ENCODE measurements at places on chromosomes 2 and 18.
A peak's percentile ranks its signal among the peaks of the same experiment; 100 is the strongest.

DNA sequence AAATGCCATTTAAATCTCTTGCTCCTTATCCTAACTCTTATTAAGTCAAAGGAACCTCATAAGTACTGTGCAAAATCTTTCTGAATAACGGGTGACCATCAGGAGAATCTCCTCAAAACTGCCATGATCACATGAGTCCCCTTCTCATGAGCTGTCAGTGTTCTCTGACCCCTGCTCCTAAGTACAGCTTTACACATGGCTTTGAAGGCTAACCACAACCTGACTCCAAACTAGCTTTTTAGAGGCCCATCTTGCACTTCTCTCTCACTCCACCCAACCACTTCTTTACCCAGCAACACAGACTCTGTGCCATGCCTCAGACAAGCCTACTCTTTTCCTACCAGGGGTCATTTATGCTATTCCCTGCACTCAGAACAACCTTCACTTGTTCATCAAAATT is 253.8 kb downstream of the GPD2 start:
- no peak for DNase-seq

GRCh38 chr2:185668710-185669109 is 69.9 kb upstream of the FSIP2 start:
- DNase-seq, result no peak

GRCh38 chr2:203021991-203022390 is 7.3 kb downstream of the NBEAL1 start:
- DNase-seq, result no peak

- DNase-seq, result peak; percentile 30
These were observed 186.9 kb upstream of the PXDN start for GRCh38 chr2:1931003-1931914.

GRCh38 chr2:237051861-237052260 is 33.8 kb upstream of the COPS8 start:
- no peak for DNase-seq

DNA sequence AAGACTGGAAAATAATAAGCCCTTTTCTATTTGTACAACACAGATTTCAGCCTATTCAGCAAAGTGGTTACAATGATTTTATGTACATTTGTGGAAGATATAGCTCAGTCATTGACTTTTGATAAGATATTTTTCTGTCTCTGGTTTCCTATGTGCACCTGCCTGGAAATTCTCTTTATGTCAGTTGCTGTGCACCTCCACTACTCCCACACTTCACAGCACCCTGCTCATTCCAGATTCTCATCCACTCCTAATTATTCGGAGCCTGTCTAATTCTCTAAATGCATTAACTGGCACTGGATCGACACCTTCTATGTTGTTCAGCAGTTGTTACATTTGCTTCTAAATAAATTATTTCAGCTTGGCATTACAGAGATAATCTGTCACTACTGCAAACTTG is 275.1 kb upstream of the RND3 start:
- DNase-seq, result no peak

DNA sequence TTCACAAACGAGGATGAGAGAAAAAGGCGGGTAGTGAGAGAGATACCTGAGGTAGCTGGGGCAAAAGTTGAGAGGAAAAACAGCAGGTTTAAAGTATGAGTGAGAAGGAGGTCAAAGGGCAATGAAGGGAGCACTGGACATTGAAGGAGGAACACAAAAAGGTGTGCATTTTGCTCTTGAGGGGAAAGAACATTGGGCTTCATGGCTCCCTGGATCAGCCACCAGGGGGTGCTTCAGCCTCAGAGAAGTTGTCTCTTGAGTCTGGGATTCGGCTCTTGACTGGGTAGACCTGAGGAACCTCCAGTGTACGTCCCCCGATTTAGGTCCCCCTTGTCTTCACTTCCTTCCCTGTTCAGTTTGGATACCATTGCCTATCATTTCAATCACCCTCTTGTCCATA is 128.5 kb downstream of the RAPGEF4 start:
- peak; percentile 67 for DNase-seq

GRCh38 chr2:152564754-152565551 is 152.3 kb downstream of the PRPF40A start:
- no peak for DNase-seq

GRCh38 chr18:55317864-55318263 is 270.1 kb downstream of the TCF4 start:
- DNase-seq, result no peak

DNA sequence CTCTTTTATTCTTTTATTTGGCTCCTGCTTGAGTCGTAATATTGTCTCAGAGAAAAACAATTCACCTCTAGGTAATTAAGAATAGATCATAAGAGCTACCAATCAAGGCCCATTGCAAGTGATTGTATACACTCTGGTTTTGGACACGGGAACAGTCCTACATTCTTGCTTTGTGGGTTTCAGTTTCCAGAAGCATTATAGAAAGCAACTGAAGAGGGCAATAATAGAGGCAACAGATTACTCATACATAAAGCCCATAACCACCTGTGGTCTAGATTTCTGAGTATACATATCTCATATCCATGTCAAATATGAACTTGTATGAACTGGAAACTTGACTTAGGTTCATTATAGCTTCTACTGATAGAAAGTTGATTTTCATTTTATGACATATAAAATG is 65.4 kb downstream of the DIS3L2 start:
- DNase-seq, result no peak

- DNase-seq, result no peak
These were observed 159.8 kb downstream of the PKP4 start for GRCh38 chr2:158616480-158617000.

GRCh38 chr2:223029287-223029686 is 22.7 kb upstream of the KCNE4 start:
- DNase-seq, result no peak

DNA sequence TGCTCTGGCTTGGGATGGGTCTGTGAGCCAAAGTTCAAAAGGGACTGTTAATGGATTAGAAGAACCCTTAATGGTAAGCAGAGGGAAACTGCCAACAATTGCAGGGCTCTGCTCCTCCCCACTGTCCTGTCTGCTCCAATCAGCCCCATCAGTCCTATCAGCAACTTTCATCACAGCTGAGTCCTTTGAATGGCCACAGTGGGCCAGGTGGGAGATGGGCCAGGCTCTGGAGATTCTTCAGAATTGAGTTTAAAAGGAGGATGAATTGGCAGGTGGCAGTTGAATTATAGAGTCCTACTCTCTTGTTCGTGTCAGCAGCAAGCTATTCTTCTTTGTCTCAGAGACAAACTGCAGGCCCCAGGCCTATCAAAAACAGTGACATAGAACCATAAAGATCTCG is 573.9 kb downstream of the EPHA4 start:
- DNase-seq, result no peak

DNA sequence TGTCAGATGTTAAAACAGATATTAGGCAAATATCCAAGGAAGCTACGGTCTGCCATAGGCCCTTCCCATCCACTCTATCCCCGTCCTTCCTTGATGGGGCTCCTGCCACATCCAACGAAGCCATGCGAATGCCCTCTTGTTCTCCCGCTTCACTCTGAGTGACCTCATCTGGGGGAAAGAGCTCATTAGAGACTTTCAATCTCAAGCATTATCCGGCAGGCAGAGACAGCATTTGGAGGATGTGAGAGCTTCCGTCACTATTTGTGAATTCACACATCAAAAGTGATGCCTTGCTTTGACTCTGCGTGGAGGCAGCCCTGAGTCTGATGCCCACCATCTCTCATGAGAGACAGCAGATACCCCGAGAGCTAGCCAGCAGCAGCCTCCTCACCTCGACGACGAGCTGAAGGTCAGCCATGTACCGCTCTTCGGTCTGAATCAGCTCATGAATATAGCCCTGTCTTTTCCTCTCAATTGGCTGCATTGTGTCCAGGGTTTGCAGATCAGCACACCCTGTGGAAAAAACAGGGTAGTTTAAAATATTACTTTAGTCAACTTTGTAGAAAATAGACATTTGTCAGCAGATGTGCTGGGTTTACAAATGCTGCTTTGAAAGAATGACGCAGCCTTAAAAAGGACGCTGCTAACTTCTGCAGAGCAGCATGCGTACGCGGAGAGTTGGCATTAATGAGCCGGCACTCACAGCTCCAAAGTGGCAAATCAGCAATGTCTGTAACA is 45.9 kb downstream of the FAM228A start:
- DNase-seq, result no peak

DNA sequence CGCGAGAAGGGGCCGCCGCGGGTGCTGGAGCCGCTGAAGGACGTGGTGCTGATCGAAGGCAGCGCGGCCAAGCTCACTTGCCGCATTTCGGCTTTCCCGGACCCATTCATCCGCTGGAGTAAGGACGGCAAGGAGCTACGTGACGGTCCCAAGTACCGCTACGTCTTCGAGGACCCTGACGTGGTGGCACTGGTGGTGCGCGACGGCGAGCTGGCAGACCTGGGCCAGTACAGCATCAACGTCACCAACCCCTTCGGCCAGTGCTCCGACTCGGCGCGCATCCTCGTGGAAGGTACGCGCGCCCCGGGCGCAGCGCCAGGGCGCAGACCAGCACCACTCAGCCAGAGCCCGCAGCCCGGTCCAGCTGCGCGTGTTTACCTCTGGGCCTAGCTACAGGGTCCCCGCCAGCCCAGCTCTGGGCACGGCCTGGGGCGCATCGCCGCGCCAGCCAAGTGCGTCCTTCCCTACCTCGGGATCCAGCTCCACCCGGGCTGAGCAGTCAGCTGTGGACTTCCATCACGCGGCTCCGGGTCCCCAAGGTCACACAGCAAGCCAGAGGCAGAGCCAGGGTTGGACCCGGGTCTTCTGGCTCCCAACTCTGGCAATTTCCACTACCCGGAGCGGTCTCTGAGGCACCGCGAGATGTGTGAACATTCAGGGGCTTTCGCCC is 1.7 kb upstream of the GMPPA start:
- no peak for DNase-seq

DNA sequence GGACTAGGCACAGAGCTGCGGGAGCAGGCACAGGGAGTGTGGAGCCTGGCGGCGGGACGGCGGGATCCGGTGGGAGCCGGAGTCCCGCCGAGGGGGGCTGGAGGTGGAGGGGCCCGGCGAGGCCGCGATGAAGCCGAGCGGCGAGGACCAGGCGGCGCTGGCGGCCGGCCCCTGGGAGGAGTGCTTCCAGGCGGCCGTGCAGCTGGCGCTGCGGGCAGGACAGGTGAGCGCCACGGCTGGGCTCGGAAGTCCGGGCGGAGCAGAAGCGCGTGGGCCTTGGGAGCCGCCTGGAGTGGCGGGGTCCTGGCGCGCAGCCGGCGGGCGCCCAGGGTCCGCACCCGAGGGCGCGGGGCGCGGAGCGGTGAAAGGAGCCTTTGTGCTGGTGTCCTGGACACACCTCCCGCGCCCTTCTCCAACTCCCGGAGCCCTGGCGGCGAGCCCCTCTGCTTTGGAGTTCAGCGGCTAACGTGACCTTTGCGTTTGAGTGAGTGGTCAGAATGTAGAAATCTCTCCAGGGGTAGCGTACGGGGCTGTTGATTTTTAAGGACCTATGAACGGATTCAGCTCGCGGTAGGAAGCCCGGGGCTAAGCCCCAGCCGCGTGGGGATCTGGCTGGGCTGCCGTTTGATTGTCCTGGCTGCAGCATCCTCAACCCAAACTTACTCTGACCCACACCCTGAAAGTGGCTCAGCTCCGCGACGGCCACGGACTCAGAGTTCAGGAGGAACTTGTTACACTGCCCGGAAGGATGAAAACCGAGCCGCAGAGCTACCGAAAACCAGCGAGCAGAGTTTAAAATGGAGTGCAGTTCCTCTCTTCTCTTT is 448 bp downstream of the IMPA2 start:
- peak; percentile 1 for DNase-seq

GRCh38 chr2:159091976-159092375 is 123.5 kb downstream of the TANC1 start:
- DNase-seq, result no peak

GRCh38 chr18:37362158-37362890 is 203.3 kb downstream of the CELF4 start:
- DNase-seq, result no peak

GRCh38 chr2:182064019-182064778 is 78.5 kb downstream of the PPP1R1C start:
- DNase-seq, result no peak

DNA sequence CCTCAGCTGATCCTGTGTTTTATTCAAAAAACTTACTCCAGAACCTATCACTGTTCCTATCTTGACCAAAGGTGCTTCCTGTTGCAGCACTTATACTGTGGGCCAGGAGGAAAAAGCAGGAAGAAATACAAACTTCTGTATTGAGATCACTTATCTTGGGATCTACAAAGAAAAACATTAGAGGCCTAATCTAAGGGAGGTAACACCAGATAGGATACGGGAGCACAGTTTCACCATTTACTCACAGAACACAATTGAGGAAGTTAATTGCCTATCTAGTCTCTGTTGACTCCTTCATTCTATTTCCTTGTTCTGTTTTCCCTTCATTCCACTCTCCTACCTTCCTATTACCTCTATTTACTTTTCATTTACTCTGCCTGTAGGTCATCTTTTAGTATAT is 287.2 kb upstream of the LINC00305 start:
- DNase-seq, result no peak

DNA sequence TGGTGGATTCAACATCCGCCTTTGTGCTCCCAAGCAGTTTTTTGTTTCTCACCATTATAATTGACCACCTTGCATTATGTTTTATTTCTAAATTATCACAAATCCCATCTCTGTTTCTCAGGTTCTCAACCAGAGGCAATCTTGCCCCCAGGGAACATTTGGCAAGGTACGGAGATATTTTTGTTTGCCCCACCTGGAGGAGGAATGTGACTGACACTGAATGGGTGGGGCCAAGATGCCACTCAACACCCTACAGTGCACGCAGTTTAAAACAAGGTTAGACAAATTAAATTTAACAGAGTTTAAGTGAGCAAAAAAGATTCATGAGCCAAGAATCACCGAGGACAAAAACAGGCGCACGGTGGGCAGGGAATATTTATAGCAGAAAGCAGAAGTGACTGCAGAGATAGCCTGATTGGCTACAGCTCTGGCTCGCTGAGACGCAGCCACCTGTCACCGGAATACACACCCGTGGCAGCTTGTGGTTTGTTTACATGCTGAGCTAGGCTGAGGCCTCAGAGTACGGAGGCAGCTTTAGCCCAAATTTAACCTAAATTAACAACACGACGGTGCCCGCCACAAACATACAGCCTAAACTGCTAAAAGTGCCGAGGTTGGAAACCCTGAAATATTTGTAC is 150.0 kb upstream of the ALKAL2 start:
- DNase-seq, result no peak

GRCh38 chr2:221518935-221519625 is 53.0 kb downstream of the EPHA4 start:
- DNase-seq, result no peak

GRCh38 chr2:85732467-85733120 is 21.2 kb upstream of the ATOH8 start:
- no peak for DNase-seq

GRCh38 chr2:96514521-96514920 is 9.4 kb upstream of the NEURL3 start:
- no peak for DNase-seq

- DNase-seq, result no peak
These were observed 196.6 kb upstream of the SALL3 start for GRCh38 chr18:78782951-78783563.

DNA sequence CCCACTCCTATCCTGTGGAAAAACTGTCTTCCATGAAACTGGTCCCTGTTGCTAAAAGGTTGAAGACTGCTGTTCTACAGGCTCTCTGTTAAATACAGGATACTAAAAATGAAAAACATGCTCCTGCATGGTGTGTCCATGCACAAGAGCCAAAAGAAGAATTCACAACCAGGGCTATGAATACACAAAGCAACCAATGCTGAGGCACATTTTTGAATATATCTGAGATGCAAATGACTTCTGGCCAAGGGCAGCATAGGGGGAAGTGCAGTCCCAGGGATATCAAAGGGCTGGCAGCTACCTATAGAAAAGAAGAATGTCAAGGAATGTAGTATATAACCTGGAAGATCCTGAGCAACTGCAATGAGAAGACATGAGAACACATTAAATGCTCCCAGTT is 6.6 kb downstream of the NEMP2 start:
- DNase-seq, result no peak
